T-helper 17 cell (primary cell): ENCODE measurements at places on chromosomes 12 and 14. TPM values are rescaled to one million over a fixed set of nuclear protein-coding genes. Genes with fewer than 3 reads are reported as not detected.

GRCh38 chr12:65611396-65611795, 212.9 kb upstream of the HMGA2 start:
- no peak for DNase-seq

DNA sequence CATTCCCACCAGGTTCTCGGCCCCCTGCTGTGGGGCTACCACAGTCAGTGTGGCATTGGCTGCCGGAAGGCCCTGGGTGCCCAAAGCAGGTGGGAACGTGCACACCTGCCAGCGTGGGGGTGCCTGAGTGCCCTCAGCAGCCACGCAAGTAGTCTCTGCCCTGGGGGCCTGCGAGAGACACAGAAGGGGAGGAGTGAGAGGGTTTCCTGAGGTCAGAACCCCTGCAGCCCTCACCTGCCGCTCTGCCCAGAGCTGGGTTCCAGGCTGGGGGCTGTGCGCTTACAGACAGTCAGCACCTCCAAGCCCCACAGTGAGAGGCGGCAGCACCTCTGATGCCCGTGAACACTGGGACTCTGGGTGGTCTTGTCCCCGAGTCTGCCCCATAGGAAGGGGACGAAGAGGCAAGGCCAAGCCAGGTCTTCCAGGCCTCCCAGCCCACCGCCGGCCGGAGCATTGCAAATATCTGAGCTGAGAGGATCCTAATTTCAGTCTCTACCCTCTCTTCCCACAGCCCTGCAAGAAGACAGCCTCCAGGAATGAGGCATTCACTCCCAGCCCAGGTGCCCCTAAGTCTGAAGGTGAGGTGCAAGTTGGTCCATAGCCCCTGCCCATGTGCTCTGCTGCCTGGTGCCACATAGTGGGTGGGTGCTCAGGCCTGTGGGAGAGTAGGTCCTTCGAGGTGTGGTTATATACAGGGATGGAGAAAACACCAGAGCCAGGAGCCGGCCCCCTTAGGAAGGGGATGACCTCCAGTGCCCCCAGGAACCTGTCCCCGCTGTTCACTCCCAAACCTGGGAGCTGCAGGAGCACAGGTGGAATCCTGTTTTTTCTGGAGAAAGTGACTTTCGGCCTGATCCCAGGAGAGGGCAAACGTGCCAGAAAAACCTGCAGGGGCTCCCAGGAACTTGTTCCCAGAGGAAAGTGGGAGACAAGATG, 291.1 kb upstream of the RTL1 start:
- no peak for DNase-seq

DNA sequence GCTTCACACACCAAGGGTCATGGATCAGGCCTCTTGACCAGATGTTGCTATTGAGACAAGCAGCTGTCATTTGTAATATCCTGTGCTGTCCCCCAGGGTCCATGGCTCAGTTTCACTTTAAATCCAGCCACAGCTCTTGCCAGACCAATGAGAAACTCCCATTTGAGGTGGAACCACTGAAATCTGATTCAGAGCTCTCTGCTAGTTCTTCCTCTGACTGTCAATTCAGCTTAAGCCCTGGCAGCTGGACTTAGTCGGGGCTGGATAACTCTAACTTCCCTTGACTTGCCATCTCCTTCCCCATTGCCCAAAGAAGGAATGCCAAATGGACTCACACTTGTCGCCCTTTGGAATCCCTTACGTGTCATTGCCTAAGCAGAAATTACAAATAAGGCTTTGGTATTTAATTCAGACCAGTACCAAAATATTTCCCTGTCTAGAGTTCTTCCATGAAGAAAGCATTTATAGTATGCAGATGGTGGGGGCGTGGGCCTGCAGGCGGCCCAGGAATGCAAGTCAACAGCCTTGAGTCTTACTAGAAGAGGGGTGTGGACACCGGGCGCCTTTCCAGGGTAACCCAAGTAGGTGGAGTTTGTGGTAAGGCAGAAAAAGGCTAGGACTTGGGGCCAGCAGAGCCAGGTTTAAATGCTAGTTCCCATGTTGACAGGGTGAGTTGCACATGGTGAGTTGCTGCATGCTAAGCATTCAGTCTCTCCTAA, 96.9 kb upstream of the TMPO start:
- DNase-seq: no peak

DNA sequence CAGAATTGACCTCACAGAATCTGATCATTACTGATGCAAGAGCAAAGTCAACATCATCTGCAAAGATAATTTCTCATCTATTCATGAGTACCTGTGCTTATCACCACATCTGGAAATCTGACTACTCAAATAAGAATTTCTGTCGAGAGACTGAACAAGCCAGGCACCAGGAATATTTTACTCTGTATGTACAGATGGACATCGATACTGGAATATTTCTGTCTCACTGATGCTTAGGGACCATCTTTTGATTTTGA, 105.2 kb downstream of the BICD1 start:
- DNase-seq: no peak

DNA sequence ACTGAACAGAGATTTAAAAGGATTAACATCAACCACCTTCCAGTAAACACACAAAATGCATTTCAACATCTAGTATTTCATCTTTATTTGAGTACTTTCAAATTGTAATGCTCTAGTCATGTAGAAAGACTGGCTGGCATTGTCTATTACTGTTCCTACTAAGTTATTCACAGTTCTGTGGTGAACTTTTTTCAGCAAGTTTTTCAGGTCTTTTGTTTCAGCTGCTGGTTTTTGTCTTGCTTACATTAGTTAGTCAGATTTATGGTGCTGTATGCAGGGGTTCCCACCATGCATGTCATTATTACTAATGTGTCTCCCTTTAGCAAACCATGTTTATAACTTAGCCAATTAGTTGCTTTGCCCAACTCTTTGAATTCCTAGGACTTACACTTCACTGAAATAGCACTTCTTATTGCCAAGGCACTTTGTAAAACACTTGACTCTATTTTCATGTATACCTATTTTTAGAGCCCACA, 253.4 kb upstream of the KITLG start:
- no peak for DNase-seq

DNA sequence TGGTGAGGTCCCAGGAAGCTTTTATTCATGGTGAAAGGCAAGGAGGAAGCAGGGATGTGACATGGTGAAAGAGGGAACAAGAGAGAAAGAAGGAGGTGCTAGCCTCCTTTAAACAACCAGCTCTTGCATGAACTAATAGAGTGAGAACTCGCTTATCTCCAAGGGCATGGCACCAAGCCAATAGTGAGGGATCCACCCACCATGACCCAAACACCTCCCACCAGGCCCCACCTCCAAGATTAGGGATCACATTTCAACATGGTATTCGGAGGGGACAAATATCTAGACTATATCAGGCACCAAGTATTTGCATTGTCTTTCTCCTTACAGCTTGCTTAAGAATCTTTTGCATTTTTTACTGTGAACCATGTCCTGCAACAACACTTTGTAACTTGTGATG, 91.9 kb upstream of the DHRS4 start:
- DNase-seq: no peak

- DNase-seq: no peak
Measured at GRCh38 chr12:3617565-3617964, 126.6 kb downstream of the PRMT8 start.

DNA sequence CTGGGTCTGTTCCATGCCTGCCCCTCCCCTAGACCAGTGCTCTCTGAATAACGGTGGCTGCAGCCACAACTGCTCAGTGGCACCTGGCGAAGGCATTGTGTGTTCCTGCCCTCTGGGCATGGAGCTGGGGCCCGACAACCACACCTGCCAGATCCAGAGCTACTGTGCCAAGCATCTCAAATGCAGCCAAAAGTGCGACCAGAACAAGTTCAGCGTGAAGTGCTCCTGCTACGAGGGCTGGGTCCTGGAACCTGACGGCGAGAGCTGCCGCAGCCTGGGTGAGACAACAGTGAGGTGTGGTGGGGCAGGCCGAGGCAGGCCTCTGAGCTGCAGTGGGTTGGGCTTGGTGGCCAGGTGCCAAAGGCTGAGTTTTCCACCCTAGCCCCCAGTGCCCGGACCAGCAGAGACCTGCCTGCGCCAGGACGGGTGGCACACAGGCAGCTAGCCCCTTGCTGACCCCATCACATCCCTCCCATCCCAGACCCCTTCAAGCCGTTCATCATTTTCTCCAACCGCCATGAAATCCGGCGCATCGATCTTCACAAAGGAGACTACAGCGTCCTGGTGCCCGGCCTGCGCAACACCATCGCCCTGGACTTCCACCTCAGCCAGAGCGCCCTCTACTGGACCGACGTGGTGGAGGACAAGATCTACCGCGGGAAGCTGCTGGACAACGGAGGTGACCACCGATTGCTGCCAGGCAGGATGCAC, 28.2 kb upstream of the LRP1-AS start:
- no peak for DNase-seq

DNA sequence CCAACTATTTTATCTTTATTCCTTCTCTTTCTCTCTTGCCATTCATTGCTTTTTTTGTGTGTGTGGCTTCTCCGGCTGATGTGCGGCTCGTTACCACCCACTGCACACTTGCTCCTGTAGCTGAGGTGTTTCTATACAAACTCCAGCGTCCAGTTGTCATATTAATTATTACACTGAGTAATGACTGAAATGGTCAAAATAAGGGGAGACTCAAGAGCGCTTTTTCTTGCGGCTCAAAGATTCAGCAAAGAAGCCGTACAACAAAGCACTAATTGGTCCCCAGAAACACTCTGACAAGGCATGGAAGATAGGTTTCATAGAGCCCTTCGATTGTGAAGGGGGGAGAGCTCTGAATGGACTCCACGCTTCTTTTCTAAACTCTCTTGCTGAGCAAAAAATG, 5.6 kb upstream of the ASCL1 start:
- DNase-seq: no peak

- DNase-seq: no peak
Measured at GRCh38 chr12:97380440-97380839, 82.2 kb upstream of the RMST start.

DNA sequence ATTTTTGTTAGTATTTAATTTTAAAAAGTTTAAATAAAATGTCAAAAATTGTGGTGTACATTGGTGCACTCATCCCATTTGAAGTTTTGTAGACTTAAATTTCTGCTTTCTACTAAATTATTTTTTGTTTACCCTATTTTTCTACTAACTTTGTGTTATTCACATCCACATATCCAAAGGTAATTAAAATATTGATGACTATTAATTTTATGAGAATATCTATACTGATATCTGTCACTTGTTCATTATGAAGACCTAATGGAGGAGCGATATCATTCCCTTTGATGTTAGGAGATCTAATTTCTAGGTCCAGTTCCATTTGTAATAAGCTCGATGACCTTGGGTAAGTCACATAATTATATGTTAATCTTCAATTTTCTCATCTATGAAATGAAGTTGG, 325.7 kb upstream of the STXBP6 start:
- no peak for DNase-seq

DNA sequence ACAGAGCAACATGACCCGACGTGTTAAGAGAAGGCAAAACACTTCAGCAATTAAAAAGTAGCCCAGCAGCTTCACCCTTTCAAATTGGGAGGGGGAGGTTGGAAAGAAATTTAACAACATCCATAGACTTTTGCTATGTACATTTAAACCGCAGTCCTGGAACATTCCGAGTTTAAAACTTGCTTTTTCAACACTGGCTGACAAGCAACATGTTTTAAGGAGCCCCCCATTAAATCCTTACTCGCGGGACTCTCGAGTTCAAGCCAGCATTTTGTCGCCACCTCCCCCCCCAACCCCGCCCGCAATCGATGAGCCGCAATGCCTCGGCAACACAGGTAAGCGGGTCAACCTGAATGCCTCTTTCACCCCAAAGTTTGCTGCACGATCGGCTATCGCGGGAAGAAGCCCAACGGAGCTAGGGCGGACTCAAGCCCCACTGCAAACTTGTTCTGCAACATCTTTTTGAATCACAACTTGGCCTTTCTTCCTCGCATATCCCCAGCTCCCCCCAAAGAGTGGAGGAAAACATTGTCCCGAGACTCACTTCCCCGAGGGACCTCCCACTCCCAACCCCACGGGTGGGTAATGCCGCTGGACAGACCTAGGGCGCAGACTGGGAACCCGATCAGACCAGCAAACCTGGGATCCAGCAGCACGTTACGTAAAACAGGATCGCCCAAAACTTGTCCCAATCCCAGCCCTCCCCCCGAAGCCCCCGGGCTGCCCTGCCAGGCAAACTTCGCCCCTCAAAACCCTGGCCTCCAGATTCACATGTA, 777 bp downstream of the ZFP36L1 start:
- no peak for DNase-seq

- no peak for DNase-seq
Measured at GRCh38 chr12:31001581-31002360, 71.9 kb upstream of the DDX11 start.

DNA sequence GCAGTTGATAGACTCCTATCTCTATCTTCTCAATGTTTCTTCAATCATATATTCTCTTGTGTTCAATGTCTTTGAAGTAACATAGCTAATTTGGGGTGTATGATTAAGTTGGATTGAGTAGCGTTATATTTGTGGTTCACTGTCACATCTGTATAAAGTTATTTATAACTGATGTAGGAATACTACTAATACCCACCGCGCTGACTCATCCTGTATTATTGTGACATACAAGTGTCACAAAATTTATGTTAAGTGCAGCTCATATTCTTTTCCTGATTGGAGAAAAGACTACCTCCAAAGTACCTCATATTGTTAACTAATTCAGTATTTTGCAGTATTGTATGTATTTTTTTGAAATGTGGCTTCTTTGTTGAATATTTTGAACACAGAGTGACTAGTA, 940.8 kb downstream of the SLC6A15 start:
- no peak for DNase-seq

DNA sequence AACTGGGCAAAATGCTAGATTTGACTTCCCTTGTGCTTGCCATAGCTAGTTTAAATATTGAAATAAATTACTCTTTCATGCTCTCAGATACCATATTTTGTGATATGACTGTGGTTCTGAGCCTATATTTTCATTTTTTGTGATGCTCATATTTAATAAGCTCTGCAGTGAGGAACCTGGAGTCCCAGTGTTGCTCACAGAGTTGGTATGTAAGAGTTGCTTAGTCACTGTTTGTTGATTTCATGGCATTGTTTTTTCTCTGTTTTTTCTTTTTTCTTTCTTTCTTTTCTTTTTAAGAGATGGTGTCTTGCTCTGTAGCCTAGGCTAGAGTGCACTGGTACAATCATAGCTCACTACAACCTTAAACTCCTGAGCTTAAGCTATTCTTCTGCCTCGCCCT, 750.5 kb upstream of the TMEM132C start:
- no peak for DNase-seq

DNA sequence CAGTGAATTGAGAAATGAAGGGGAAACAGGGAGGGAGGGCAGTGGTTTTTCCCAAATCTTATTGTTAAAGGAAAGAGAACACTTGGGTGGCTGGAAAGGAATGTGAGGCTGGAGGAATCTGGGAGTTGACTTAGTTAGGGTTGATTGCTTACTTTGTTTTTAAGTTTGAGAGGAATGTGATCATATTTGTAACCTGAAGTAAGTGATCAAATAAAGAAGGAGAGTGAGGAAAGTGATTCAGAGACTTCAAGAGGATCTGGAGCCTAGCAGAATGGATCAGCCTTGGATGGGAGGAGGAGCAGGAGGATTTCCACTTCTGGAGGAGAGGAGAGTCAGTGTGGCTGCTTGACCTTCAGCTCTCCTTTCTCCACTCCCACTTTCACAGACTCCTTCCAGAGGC, 6.0 kb upstream of the LRP6 start:
- no peak for DNase-seq

Gene GPRC5D
- total RNA-seq: not detected

Gene CARMIL3
- 0.31 TPM for total RNA-seq

Gene ASCL1
- total RNA-seq: not detected

Gene GLI1
- total RNA-seq: 0.22 TPM

Gene ANP32D
- total RNA-seq: not detected

Gene NR1H4
- not detected for total RNA-seq

Gene GUCY2C
- total RNA-seq: not detected

Gene TPPP2
- not detected for total RNA-seq

Gene EPYC
- not detected for total RNA-seq

Gene SYCP3
- total RNA-seq: 0.47 TPM

Gene OR4K15
- not detected for total RNA-seq

Gene SLC15A5
- not detected for total RNA-seq

Gene EML5
- 3.1 TPM for total RNA-seq

Gene GYS2
- not detected for total RNA-seq
